Activated CD8-positive, alpha-beta T cell treated with anti-CD3 and anti-CD28 coated beads for 36 hours (primary cell): ENCODE measurements at places on chromosomes 2 and 18.

DNA sequence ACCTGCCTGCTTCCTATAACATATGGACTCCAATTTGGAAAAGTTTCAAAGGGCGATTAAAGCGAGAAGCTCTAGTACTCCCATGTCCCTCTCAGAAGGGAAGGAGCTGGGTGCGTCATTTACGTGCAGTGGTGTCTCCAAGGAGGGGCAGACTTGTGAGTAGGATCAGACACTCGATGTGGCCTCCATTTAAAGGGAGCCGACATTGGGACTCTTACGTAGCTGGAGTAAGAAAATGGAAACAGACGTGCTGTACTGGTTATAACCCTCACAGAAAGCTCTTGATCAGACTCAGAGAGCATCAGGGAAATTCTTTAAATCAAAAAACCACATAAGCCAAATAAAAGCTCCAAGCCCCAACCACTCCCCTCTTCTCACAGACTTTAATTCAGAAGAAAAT lies 198.5 kb downstream of the KLHL29 start:
- no peak overlapping the region for H3K27ac ChIP-seq
- no peaks in the 10 kb centered on the region for H3K4me1 ChIP-seq
- H3K36me3 ChIP-seq, result no peaks in the 10 kb centered on the region
- no peaks in the 10 kb centered on the region for H3K27me3 ChIP-seq
- no peak overlapping the region for H3K4me3 ChIP-seq

DNA sequence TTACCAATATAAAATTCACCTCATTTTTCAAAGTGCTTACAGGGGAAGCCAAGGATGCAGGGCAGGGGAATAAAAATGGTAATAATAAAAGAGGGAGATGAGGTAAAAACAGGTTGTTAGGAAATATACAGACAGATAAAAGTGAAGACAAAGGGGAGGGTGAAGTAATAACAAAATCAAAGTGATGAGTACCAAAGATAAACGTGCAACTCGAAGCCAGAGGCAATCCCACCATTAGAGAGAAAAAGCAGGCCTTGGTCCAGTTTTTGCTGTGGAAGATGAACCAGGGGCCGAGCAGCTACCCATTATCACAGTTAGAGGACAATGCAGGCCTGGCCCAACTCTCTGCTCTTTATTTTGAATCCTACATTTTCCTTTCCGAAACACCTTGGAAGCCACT lies 99.6 kb upstream of the UPP2 start:
- no peaks in the 10 kb centered on the region for H3K4me1 ChIP-seq
- H3K27me3 ChIP-seq, result no peaks in the 10 kb centered on the region
- H3K36me3 ChIP-seq, result peaks cover 2% of the 10 kb centered on the region
- DNase-seq, result no peak

DNA sequence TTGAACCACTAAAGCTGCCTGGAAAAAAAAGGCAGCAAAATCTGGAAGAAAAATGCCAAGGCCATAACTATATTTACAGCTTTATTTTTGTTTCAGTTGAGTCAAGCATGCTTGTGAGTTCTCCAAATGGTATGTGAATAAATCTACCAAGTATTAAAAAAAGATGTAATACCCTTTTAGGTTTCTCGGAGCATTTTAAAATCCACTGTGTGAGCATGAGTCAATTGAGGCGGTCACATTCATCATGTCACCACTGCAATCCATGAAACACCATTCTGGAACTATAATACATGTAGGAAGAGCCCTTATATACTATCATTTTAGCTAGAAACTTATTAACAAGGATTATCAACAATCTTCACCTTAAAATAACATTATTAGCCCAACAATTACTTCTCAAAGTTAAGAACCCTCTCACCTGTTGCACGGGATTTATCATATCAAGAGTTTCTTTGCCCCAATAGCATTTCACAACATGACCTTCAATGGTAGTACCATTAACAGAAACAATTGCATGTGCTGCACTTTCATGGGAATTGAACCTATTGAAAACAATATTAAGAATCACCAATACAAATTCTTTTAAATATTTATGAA lies 24.2 kb upstream of the C2orf42 start:
- H3K4me1 ChIP-seq, result peaks cover 26% of the 10 kb centered on the region
- no peaks in the 10 kb centered on the region for H3K27me3 ChIP-seq
- no peak overlapping the region for H3K27ac ChIP-seq
- H3K4me3 ChIP-seq, result no peak overlapping the region

- no peak overlapping the region for H3K4me3 ChIP-seq
- no peak overlapping the region for H3K27ac ChIP-seq
- DNase-seq, result no peak
- no peaks in the 10 kb centered on the region for H3K4me1 ChIP-seq
- no peaks in the 10 kb centered on the region for H3K27me3 ChIP-seq
Observed at GRCh38 chr2:30990671-30991070, 147.6 kb downstream of the GALNT14 start.

DNA sequence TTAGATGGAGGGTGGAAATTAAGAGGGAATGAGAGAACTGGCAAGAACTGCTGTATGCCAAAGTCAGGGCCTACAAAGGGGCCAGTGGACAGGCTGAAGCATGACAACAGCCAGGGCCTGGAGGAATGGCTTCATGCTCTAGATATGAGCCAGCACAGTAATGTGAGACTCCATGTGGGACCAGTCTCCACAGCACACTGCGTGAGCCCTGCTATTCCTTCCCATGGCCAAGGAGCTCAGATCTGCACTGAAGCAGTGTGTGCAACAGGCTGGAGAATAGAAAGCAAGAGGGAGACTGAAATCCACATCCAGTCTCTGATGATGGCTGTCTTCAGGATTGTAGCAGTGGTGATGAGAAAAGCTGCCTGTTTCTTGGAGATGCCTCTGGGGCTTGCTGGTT lies 162.8 kb downstream of the TPGS2 start:
- H3K4me3 ChIP-seq, result no peak overlapping the region
- no peaks in the 10 kb centered on the region for H3K36me3 ChIP-seq
- no peak overlapping the region for H3K27ac ChIP-seq
- peaks cover 6% of the 10 kb centered on the region for H3K27me3 ChIP-seq

GRCh38 chr2:207504513-207505170 lies 25.1 kb upstream of the CREB1 start:
- peak overlapping the region; percentile 3 for H3K27ac ChIP-seq
- DNase-seq, result no peak
- peaks cover 58% of the 10 kb centered on the region for H3K4me1 ChIP-seq
- H3K27me3 ChIP-seq, result no peaks in the 10 kb centered on the region
- peak overlapping the region; percentile 1 for H3K4me3 ChIP-seq
- H3K36me3 ChIP-seq, result no peaks in the 10 kb centered on the region

- no peak overlapping the region for H3K4me3 ChIP-seq
- H3K36me3 ChIP-seq, result no peaks in the 10 kb centered on the region
- H3K27ac ChIP-seq, result no peak overlapping the region
- no peaks in the 10 kb centered on the region for H3K27me3 ChIP-seq
- DNase-seq, result peak; percentile 37
- H3K4me1 ChIP-seq, result peaks cover 41% of the 10 kb centered on the region
Observed at GRCh38 chr2:45862843-45863242, 211.4 kb downstream of the PRKCE start.

DNA sequence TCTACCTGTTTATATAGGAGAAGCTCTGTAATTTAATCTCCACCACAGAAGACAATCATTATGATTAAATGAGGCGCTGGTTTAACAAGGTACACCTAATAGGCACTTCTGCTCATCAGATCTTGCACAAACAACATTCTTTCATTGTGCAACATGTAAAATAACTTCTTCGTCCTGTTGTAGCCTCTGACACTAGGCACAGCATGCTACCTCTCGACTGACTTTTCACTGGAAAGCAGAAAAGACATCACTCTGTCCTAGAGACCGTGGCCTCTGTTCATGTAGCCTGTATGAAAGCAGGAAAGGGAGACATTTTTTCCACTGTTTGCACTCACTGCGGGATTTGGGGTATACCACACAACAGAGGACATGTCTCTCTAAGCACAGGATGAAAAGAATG lies 316.5 kb downstream of the IRS1 start:
- H3K4me1 ChIP-seq, result peaks cover under 1% of the 10 kb centered on the region
- H3K4me3 ChIP-seq, result no peak overlapping the region
- H3K36me3 ChIP-seq, result no peaks in the 10 kb centered on the region
- no peak for DNase-seq

DNA sequence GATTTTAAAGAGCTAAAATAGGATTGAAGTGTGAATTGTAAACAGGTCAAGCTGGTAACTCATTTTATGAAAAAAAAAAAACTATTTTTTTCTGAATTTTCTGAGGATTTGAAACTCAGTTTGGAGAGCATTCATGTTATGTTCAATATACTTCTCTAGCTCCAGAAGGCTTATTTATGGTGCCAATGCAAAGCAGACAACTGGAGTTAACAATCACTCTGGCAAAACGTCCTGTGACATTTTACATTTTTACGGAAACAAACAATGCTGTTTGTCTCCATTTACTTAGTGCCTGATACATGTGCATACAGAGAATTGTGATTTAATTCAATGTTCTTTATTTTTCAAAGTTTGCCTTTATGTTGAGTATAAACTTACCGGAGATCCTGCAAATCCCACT lies 96.0 kb downstream of the COL5A2 start:
- no peaks in the 10 kb centered on the region for H3K36me3 ChIP-seq
- H3K27ac ChIP-seq, result no peak overlapping the region
- H3K4me3 ChIP-seq, result no peak overlapping the region
- no peaks in the 10 kb centered on the region for H3K27me3 ChIP-seq
- DNase-seq, result no peak

- peak; percentile 56 for DNase-seq
- peaks cover 5% of the 10 kb centered on the region for H3K36me3 ChIP-seq
- peaks cover 9% of the 10 kb centered on the region for H3K4me1 ChIP-seq
- H3K4me3 ChIP-seq, result no peak within 1 kb of the TSS
Observed at GRCh38 chr18:47251289-47252120, at the start of gene SKOR2. TSS of gene SKOR2 (minus strand) at chr18:47251660. CDS start at chr18:47249183, 2,477 bp downstream.
